ENCODE measurements at places on chromosomes 5 and 9.

DNA sequence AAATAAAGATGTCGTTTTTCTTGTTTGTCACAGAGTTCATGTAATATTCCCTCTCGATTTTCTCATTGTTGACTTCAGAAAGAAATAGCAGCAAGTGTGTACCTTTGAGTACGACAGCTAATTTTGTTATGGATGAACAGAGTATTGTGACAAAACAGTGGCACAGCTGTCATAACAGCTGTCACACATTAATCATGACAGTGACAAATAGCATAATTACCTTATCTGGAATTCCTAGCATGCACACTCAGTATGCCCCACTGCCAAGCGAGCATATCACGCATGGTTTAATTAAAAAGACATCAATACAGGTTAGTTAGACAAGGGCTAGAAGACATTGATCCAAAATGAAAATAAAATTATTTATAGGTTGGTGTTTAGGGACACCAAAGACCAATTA, 375.1 kb downstream of the SPATA31D1 start:
- DNase-seq, result no peak

DNA sequence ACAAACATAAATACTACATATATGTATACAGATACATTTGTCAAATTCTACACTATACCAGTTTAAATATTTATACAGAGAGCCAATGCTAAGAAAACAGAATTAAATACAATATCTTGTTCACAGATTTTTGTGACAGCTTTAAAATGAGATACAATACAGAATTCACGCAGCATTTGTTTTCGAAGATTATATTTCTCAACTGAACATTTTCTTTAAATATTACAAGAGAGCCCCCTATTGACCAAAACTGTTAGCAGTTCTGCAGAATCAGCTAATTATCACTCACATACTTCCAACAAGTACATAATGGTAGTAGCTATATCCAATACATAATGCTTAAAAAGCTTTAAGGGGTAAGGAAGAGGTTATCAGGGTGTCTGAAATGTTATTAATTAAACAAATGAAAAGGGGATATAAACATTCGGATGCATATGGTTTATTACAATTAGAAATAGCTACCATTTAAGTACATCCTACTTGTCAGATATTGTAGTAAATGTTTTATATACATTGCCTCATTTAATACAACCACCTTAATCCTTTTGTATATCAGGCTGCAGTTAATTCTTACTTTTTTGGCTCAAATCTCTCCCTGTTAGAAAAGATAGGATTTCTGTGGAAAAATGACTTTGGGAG, 31.7 kb downstream of the ZDHHC21 start:
- peak; percentile 15 for DNase-seq

- DNase-seq, result no peak
Measured at GRCh38 chr5:155082401-155082800, 68.8 kb downstream of the KIF4B start.

GRCh38 chr9:125332527-125332926, 70.9 kb downstream of the GAPVD1 start:
- DNase-seq, result no peak

GRCh38 chr5:14097998-14098471, 45.1 kb upstream of the TRIO start:
- DNase-seq, result no peak

DNA sequence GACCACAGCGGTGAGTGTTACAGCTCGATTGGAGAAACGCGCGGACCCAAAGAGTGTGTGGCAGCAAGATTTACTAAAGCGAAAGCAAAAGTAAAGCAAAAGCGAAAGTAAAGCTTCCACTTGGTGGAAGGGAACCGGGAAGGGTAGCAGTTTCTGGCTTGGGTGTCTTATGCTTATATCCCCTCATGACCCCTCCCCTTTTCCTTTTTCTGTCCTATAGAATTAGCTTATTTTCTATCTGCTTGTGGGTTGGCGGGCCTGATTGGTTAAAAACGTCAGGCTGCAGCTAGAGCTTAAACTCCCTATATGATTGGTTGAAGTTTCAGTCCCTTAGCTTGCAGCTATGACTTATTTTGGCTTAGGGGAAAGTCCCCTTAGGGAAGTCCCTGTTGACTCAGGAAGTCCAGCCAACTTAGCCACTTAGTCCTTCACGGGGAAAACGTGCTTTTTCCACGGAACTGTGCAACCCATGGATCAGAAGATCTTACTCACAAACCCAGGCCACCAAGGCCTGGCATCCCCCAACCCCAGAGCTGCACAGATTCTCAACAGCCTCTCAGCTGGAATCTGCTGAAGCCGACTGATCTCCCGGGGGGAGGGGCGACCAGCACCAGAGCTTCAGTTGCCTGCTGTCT, 114.2 kb upstream of the ADAMTS16 start:
- DNase-seq, result no peak

- no peak for DNase-seq
Measured at GRCh38 chr9:78954286-78954685, 617.5 kb upstream of the TLE4 start.

DNA sequence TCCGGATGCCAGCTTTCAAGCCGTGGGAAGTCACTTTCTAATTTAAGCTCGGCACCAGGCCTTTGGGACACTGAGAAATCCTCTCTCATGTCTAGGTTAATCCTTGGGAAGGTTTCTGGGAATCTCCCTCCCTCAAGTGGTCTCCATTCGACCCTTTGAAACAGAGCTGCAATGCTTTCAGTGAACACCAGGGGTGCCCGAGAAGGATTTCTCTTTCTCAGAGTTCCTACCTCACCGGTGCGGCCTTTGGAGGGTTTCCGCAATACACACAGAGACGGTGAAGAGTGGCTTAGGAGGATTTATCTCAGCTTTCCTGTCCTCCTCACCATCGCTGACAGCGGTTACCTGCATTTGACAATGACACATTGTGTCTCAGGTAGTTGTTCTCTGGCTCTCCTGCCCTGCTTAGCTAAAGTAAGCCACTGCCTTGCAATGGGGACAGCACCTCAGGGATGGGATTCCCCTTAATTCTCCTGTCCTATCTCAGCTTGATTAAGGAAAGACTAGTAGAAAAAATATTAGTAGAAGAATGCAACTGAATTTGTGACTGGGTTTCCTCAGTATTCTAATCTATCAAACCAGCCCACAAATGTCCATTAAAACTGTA, 180.6 kb downstream of the GABRG2 start:
- no peak for DNase-seq

DNA sequence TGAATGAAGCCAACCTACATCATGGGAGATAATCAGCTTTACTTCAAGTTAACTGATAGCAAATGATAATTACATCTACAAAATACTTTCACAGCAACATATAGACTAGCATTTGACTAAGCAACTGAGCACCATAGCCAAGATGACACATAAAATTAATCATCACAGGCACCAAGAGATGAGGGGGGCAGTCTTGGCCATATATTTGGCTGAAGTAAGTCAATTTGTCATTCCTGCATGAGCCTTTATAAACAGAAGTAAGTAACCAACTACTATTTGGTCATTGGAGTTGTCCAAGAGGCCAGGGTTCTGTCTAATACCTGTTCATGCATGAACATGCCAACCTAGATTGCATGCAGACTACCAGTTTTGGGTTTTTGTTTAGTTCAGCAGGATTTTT, 53.6 kb downstream of the PDCD1LG2 start:
- no peak for DNase-seq

DNA sequence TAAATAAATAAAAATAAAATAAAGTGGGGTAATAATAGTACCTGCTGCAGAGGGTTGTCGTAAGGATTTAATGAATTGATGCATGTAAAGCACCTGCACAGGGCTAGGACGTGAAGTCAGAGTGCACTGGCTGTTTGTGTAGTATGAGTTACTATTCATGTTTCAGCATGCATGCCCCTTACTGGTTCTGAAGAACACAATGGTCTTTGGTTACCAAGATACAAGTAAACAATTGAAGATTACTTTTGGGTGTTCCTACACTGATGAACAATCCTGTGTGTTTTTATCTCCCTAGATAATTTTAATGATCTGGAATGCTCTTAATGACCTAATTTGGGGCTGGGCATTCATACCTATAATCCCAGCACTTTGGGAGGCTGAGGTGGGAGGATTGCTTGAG, 23.2 kb upstream of the PRRC2B start:
- no peak for DNase-seq

GRCh38 chr9:37938121-37938891, 34.4 kb upstream of the SLC25A51 start:
- no peak for DNase-seq

GRCh38 chr9:14318934-14319580, 5.1 kb upstream of the NFIB start:
- DNase-seq, result no peak

DNA sequence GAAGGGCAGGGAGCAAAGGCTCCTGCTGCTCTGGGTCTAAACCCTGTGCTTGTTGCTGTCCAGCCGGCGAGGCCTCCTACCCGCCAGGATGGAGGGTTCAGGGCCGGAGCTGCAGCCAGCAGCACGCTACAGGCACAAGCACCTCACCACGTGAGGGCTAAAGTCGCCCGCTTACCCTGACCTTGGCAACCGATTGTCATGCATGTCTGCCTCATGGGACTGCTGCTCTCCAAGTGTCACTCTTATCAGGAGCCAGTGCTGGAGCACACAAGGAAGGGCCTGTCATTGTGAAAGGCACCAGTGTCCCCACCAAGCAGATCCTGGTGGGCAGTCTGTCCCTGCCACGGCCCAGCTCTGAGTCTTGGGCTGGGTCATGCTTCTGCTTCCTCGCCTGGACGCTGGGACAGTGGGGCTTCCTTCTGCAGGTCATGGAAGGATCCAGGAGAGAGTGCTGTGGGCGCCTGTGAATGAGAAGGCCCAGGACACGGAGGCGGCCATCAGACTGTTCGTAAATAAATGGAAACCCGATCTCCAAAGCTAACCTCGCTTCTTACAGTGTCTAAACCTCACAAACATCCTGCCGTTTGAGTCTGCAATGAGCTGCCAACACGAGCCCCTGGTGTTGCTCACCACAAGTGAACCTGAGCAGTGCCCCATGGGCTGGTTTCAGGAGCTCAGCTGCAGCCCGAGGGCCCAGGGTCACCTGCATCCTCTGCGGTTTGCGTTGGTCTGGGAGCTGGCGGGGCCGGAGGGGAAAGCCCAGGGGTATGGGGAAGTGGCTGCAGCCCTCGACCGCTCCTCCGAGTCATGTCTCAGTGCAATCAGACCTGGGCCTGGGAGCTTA, 58.2 kb upstream of the RXRA start:
- DNase-seq, result no peak

- DNase-seq, result peak; percentile 6
Measured at GRCh38 chr5:123937230-123937629, 425.3 kb downstream of the CSNK1G3 start.

GRCh38 chr5:94161801-94162200, 420.4 kb upstream of the POU5F2 start:
- no peak for DNase-seq
